ENCODE measurements at places on chromosomes 6 and 20.

- DNase-seq = no peak
Measured at GRCh38 chr6:78854546-78854945, 12.8 kb upstream of the IRAK1BP1 start.

- no peak for DNase-seq
Measured at GRCh38 chr6:8352335-8352965, 82.9 kb downstream of the SLC35B3 start.

DNA sequence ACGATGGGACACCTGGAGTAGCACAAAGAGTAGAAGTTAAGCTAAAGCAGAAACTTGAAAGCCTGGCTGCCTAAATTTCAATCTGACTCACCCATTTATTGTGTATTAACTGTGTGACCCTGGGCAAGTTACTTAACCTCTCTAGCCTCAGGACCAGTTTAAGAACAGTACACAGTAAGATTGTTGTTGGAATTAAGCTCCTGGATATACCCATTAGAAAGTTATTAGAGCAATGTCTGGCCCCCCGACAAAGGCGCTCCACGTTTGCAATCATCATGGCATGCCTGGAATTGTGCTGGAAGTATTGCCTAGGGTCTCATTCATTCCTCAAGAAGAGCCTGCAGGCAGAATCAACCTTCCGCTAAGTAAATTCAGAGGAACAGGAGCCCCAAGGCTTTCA lies 1.4 kb downstream of the SDC4 start:
- DNase-seq = no peak

GRCh38 chr20:347640-348484 lies 951 bp downstream of the NRSN2 start:
- DNase-seq = peak; percentile 78

- no peak for DNase-seq
Measured at GRCh38 chr6:109318328-109318876, 63.9 kb downstream of the CD164 start.

- no peak for DNase-seq
Measured at GRCh38 chr6:111269401-111269970, 182.2 kb downstream of the SLC16A10 start.

DNA sequence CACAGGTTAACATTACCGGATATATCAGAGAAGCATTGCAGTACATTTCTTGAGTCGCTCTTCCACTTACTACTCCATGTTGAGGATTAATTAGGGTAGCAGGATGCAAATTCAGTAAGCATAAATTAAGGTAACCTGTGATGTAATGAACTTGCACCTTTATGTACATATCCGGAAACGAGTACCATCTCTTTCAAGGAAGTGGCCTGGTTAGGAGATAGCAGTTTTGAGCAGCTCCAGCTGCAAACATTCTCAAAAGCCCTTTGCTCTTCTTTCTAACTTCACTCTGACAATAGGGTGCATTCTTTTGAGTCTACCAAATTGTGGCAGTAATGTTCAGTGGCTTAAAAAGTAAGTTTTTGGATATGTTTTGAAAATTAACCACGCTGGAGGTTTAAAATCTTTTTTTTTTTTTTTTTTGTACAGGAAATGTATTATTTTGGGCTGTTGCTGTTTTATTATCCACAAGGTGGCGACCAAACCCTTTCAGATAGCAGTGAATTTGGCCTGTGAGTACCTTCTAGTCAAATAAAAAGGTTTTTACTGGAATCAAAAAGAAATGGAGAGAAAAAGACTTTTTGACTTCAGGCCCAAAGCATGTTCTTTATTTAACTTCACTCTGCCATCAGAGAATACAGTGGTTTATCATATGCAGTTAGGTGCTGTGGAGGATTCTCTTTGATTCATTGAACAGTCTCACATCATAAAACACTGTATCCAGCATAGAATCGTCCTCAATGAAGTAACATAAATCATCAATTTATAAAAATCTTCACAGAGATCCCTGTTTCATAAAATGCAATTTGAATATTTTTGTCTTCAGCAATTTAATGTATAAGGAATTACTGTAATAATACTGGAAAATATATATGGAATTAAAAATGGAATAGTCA lies 8.9 kb downstream of the FAM217B start:
- no peak for DNase-seq

GRCh38 chr20:61954276-61955021 lies 111.2 kb downstream of the TAF4 start:
- DNase-seq = no peak

- no peak for DNase-seq
Measured at GRCh38 chr20:11438412-11438811, 479.3 kb upstream of the BTBD3 start.

Data from retinal pigment epithelial cell (primary cell).